ENCODE measurements at places on chromosomes 6 and 20.

DNA sequence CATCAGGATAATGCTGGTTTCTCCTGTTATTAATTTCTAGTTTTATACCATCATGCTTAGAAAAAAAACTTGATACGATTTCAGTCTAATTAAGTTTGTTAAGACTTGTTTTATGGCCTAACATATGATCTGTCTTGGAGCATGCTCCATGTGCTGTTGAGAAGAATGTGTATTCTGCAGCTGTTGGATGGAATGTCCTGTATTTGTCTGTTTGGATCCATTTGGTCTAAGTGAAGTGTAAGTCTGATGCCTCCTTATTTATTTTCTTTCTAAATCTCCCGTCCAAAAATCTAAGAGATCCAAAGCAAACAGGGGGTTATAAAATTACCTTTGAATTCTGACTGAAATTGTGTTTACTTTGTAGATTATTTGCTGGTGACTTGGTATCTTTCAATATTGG, 30.0 kb upstream of the PRND start:
- no peak for DNase-seq

GRCh38 chr6:47525330-47526057, 47.9 kb downstream of the CD2AP start:
- DNase-seq, result no peak

DNA sequence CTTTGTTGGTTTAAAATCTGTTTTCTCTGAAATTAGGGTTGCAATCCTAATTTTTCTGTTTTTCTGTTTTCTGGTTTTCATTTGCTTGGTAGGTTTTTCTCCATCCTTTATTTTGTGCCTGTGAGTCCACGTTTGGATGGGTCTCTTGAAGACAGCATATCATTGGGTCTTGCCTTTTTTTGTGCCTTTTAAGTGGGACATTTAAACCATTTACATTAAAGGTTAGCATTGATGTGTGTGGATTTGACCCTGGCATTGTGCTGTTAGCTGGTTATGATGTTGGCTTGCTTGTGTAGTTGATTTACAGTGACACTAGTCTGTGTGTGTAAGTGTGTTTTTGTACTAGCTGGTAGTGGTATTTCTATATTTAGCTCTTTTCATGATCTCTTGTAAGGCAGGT, 28.0 kb upstream of the CST5 start:
- no peak for DNase-seq

- no peak for DNase-seq
Measured at GRCh38 chr6:30465595-30466306, 23.6 kb upstream of the HLA-E start.

DNA sequence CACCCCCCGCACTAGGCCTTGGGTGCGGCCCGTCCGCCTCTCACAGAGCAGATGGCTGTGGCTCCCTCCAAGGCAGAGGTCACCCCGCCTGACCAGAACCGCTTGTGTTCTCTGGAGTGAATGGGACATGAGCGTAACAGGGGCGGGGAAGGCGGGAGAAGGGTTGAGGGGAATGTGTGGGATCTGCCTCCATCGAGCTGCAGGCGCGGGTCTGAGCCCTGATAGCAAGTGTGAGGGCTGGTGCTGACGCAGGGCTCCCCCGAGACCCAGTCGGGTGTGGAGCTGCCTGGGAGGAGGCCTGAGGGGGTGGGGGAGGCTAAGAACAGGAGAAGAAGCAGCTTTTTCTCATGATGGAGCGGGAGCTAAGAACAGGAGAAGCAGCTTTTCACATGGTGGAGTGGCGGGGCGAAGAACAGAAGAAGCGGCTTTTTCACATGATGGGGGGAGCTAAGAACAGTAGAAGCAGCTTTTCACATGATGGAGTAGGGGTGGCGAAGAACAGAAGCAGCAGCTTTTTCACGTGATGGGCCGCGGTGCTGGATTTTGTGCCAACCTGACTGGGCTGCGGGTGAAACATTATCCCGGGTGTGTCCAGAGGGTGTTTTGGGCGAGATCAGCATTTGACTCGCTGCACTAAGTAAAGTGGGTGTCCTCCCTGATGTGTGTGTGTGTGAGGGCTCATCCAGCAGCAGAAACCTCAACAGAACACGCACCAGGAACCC, 169.3 kb downstream of the TTLL2 start:
- no peak for DNase-seq

DNA sequence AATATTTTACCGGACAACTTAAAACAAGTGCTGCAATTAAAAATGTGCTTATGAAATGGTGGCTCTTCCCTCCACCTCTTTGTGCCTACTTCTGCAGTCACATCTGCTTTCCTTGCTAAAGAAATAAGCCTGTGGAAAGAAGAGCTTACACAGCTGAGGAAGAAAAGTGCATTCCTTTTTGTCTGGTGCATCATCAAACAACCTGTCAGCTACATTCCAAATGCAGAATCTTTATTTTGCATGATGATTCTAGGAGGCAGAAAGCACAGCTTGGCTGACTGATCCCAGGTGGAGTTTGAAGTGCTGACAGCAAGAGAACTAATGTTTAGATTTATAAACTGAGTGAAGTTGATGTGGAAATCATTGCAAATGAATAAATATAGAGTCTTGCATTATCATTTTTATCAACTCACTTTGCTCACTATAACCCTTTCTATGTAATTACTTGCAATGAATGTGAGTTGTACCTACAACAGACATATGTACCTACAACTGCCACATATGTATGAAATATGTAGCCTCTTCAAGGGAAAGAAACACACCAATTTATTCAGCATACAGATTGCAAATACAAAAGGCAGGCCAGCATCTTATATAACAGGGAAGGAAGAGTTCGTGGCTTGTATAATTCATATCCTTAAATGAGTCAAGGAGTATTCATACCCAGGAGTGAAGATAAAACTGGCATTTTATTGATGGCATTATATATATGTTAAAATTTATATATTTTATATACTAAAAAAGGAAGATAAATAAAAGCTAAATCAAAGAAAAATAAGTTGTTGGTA, 223.4 kb upstream of the MCHR2 start:
- DNase-seq, result no peak

DNA sequence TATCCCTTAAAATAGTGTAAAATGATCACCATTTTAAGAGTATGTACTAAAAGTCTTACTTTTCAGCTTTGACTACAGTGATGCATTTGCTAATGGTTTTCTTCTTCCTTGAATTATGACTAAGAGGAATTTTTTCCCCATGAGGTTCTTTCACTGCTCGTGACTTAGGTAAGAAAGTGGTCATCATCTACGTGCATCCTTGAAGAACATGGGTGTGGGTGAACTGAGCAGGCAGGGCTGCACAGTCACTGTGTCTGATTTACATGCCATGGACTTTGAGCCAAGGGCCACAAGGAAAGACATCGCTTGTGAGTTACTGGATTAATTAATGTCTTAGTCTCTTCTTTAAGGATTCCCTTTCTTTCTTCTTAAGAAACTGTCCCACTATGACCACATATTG, 33.3 kb downstream of the NQO2 start:
- no peak for DNase-seq

DNA sequence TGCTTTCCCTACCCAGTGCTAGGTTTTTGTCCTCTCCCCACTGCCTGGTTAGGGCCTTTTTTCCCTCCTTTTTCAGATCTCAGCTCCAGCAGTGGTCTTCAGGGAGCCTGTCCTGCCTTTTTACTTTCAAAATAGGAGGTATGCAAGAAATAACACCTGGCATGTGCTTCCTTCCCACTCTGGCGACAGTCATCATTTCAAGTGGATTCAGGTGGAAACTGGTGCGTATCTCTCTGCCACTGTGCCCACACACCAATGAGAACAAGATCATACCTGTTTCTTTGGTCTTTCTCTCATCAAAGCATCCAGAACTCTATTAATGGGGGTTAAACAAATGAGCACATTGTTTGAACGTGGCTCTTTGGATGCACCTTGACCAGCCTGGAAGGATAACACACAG, 95.7 kb upstream of the GGTLC1 start:
- DNase-seq, result no peak

DNA sequence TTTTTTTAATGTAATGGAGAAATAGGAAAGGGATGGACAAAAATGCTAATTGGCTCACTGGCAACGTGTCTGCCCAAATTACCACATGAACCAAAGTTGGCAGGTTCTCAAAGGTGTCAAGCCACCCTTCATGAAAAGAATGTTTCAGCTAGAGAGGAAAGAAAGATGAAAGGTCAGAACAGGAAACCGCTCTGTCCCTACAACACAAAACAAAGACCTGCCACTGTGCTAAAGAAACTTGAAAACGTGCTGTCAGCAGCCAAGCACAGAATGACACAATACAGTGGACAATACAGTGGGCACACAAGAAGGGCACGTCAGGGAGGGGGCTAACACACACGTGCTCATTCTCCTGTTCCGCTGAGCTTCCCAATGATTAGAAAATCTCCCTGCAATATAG, 4.9 kb downstream of the PREP start:
- no peak for DNase-seq

- DNase-seq, result no peak
Measured at GRCh38 chr20:52888096-52888495, 84.1 kb upstream of the TSHZ2 start.

GRCh38 chr6:31575335-31575901, at the start of gene TNF:
Gene TNF (plus strand): TSS chr6:31575565. CDS start chr6:31575742, 177 bp downstream.
- no peak for DNase-seq

- no peak for DNase-seq
Measured at GRCh38 chr20:16560216-16560615, 13.0 kb downstream of the KIF16B start.

GRCh38 chr6:44006872-44007303, 120.4 kb downstream of the MRPL14 start:
- no peak for DNase-seq

- DNase-seq, result no peak
Measured at GRCh38 chr6:167244064-167244960, 46.8 kb upstream of the UNC93A start.

DNA sequence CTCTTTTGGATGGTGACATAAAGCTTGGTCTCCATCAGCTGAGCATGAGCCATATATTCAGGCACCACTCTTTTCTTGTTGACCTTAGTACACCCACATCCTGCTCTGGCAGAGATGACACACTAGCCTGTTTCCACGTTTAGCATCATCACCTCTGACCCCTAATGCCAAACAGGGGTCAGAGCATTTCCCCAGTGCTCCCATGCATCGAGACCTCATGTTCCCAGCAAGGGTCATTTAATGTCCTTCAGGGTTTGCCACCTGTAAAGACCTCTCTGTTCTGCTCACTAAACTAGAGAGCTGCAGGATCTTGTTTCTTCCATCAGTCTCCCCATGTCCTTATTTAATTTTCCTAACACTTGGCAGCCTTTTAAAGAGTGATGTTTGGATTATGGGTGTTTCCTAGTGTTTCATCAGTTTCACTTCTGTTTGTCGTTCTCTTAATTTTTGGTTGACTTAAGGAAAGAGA, 97.5 kb downstream of the AIG1 start:
- no peak for DNase-seq

DNA sequence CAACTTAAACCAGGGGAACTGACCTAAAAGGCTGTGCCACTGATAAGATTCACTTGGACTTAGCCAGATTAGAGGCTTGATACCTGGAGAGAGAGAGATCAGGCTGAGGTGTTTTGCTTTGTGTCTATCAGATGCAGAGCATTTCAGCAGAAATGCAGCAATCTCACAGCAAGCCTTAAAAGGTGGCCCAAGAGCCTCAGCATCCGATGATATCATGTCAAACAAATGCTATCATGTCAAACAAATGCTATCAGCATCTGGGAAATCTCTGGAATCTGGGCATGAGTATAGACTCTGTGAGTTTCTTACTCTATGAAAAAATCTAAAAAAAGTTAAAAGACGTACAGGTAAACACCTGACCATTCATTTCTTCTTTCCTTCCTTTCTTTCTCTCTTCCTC, 718.9 kb downstream of the EYS start:
- DNase-seq, result no peak

GRCh38 chr6:16750566-16750965, 10.7 kb downstream of the ATXN1 start:
- DNase-seq, result no peak

- no peak for DNase-seq
Measured at GRCh38 chr6:7119272-7119801, 11.6 kb downstream of the RREB1 start.
